ENCODE measurements at places on chromosomes 12 and 14.

DNA sequence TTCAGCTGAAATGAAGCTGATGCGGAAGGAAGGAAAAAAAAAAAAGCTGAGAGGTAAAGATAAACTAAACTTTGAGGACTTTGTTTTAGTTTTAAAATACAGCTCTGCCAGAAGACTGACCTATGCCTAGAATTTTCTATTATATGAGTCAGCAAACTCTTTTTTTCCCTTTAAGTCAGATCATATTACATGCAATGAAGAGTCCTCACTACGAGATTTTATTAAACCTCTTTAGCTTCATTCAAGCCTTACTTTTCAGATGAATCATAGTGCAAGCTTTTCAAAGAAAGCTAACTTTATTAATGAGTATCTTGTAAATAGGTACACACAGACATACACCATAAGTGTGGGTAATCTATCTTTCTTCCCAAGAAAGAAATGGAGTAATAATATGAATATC, 57.8 kb upstream of the FSCB start:
- no peak for DNase-seq

GRCh38 chr12:60174941-60175340, 579.1 kb downstream of the SLC16A7 start:
- DNase-seq, result no peak

DNA sequence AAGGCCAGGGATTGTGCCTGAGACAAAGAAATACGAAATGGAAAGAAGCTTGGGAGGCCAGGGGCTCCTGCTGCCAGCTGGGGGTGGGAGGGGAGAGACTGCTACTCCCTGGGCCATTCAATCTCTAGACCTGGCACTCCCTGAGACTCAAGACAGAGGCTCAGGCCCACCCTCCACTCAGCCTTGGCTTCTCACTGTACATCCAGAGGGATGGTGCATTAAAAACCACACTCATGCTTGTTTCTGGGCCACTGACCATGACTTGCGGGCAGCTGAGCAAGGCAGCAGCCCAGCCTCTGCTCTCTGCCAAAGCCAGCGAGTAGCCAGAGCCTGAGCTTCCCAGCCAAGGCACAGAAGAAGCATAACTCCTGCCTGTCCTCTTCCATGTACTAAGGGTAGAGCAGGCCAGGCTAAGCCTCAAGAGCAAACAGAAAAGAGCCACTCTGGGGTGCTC, 41.5 kb downstream of the PITPNM2 start:
- no peak for DNase-seq

GRCh38 chr12:84732828-84733340, 179.7 kb downstream of the SLC6A15 start:
- no peak for DNase-seq

GRCh38 chr12:107684029-107684795, 1.4 kb upstream of the PWP1 start:
- DNase-seq, result no peak

- DNase-seq, result no peak
Observed at GRCh38 chr12:95740751-95741150, 49.8 kb downstream of the NTN4 start.

- no peak for DNase-seq
Observed at GRCh38 chr12:119319638-119320037, 14.9 kb upstream of the CCDC60 start.

- DNase-seq, result no peak
Observed at GRCh38 chr12:48061938-48062719, 43.8 kb downstream of the SENP1 start.

DNA sequence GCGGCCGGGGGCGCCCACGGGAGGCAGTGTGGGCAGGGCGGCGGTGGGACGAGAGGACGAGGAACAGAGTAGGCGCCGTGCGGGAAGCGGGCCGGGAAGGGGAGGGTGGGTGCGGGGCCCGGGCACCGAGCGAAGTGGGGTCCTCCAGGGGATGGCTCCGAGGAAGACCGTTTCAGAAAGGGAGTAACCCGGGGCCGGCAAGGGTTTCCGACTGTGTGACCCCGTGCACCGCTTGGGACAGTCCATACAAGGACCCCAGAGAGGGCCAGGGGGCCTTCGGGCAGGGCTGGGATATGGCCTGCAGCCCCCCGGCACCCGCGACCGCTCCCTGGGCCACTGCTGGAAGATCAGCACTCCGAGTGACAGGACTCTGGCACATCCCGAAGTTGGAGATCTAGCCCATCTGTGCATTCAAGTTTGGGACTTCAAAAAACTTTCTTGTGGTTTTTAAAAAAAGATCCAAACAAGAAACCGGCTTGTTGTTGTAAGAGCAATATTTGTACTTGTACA, 448 bp downstream of the TSPAN9 start:
- no peak for DNase-seq

GRCh38 chr14:35406506-35407305, 2.2 kb upstream of the NFKBIA start:
- no peak for DNase-seq

- no peak for DNase-seq
Observed at GRCh38 chr12:75634244-75635222, 123.1 kb upstream of the KRR1 start.

- no peak for DNase-seq
Observed at GRCh38 chr12:86929962-86930361, 673.8 kb upstream of the MGAT4C start.

DNA sequence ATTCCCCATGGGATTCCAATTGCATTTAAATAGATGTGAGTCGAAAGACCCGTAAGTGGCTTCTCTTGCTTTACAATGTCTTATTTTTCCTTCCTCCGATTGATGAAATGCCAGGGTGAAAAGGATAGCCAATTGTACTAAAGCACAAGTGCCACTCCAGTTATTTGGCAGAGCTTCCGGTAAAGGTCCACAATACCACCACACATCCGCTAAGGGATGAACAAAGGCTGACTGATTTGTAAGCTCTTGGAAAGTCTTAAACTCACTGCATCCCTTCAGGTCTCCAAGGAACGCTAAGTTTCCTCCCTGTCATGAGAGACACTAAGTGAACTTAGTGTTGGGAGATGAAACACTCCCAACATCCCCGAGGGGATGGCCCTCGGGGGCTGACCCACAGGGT, 21.2 kb upstream of the RNASE1 start:
- DNase-seq, result no peak

DNA sequence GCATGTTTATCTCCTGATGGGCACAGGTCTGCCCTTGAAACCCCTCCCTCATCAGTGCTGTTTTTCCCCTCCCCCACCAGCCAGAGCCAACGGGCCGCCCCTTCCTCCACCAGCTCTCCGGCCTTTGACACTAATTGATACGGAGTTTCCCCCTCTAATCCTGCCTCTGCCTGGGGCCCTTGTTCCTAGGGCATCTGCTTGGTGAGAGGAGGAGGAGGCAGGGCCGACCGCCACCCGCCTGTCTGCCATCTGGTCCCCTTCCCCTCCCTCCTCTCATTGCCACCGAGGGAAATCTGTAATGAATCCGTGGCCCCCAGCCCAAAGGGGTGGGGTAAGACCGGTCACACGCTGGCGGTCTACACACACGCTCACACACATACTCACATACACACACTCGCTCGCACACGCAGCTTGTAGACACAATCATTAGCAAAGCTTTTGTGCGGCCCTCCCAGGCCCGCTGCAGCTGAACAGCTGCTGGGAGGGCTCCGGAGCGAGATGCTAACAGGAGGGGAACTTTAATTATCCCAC, 27.4 kb downstream of the SRRM4 start:
- no peak for DNase-seq

DNA sequence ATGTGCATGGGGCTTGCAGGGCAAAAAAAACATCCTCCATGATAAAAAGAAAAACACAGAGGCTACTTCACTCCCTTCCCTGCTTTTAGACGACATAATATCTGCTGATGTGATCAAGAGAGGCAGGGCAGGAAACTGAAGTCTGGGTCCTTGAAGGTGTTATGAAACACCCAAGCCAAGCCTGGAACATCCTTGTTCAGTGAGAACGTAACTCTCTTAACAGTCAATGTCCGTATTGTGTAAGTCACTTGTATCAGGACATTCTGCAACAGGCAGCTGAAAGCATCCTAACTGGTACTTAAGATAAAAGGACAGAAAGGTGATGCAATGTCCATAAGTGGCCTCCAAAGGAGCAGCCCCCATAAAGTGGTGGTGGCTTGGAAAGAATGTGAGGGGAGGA, 20.0 kb downstream of the KCNK10 start:
- no peak for DNase-seq

- DNase-seq, result no peak
Observed at GRCh38 chr14:34283590-34283989, 178.4 kb downstream of the SPTSSA start.

DNA sequence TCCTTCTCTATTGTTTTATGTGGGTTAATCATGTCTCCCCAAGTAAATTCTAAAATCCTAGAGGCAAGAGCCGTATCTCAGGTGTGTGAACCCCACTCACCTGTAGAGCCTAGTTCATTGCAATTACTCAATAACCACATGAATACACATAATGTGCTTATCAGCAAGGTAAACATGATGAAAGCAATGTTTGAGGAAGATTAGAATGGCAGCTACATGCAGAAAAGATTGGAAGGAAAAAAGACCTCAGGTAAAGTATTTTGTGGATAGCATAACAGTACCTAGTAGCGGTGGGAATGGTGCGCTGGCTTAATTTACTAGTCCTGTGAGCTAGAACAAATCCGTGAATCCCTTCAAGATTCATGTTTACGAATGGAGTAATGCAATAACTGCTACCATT, 5.3 kb upstream of the KRAS start:
- no peak for DNase-seq

GRCh38 chr12:2234646-2235350, 182.0 kb downstream of the CACNA1C start:
- DNase-seq, result no peak

- DNase-seq, result no peak
Observed at GRCh38 chr12:109047081-109047805, 5.1 kb upstream of the USP30 start.

DNA sequence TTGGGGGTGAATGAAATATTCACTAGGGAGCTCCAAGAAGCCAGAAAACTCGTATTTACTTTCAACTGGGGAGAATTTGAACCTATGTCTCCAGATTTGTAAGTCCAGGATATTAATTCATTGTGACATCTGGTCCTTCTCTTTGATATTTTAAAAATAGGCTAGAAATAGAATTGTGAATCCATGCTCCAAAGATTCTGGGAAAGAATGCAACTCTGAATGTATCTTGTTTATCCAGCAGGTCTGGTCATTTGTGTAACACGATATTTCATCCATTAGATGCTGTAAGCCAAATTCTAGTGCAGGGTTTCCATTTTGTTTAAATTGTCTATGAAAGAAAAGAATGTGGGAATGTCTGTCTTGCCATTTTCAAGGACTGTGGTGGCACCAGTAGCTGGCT, 334.7 kb downstream of the BMP4 start:
- DNase-seq, result no peak

DNA sequence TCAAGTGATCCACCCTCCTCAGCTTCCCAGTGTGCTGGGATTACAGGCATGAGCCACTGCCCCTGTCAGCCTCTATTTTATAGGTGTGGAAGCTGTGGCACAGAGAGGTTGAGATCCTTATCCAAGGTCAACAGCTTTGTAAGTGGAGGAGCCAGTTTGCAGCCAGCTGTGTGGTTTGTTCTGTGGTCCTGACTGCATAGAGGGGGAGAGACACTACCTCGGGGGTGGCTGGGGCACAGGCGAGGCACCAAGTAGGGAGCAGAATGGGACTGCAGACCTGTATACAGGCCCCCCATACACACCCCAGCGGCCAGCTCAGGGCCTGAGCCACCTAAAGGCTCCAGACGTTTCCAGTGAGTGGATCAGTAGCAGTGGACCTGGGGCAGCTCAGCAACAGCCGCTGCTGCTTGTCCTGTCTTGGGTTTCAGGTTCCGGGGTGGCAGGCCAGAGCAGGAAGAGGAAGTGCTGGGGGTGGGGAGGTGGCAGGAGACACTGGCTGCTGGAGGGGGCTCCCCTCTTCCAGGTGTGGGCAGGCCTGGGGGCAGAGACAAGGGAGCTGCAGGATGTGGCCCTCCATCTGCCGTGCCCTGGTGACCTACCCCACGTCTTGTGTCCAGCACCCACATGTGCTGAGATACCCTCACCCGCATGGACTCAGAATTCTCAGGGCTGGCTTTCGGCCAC, 11.0 kb downstream of the ORAI1 start:
- DNase-seq, result peak; percentile 29

- DNase-seq, result no peak
Observed at GRCh38 chr12:109678719-109679118, 34.9 kb upstream of the FAM222A start.

- no peak for DNase-seq
Observed at GRCh38 chr12:8508910-8509841, 4.1 kb upstream of the CLEC4D start.

- no peak for DNase-seq
Observed at GRCh38 chr14:33918256-33918655, 32.6 kb downstream of the EGLN3 start.
